ENCODE measurements at places on chromosomes 7 and 10.
A peak's percentile ranks its signal among the peaks of the same experiment; 100 is the strongest.

DNA sequence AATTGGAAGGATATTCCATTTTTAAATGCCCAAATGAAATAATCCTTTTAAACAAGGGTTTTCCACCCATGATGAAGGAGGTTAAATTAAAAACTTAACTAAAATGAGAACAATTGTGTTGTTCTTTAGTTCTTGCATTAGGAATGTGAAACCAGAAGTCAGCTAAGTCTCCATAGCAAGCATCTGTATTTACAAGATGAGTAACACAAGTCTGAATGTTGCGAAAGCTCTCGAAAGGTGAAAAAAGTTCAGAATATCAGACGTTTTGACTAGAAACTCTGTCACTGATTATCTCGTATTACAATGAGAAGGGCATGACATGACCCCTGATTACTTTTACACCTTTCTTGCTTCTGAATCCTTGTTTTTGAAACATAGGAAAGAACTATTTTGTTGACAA is 149.6 kb downstream of the BICC1 start:
- DNase-seq, result no peak

- no peak for DNase-seq
Measured at GRCh38 chr7:121479466-121479865, 83.4 kb upstream of the FAM3C start.

- DNase-seq, result no peak
Measured at GRCh38 chr10:131022981-131023380, 288.5 kb downstream of the TCERG1L start.

GRCh38 chr10:10794046-10794445 is 223.6 kb upstream of the CELF2 start:
- DNase-seq, result no peak

GRCh38 chr7:90726623-90727022 is 130.5 kb downstream of the CDK14 start:
- DNase-seq, result peak; percentile 83

DNA sequence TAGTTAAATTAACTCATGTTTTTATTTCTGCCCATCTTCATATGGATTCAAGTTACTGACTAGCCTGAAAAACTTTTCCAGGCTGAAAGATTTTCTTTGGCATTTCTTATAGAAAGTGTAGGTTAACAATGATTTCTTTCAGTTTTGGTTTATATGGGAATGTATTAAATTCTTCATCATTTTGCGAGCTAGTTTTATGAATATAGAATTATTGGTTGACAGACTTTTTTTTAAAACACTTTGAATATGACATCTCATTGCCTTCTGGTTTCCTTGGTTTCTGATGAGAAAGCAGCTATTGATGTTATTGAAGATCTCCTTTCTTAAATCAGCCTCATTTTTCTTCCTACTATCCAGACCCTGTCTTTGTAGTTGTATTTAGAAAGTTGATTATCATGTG is 211.0 kb upstream of the AKR1E2 start:
- DNase-seq, result no peak

GRCh38 chr7:11616466-11616865 is 215.5 kb downstream of the THSD7A start:
- no peak for DNase-seq

DNA sequence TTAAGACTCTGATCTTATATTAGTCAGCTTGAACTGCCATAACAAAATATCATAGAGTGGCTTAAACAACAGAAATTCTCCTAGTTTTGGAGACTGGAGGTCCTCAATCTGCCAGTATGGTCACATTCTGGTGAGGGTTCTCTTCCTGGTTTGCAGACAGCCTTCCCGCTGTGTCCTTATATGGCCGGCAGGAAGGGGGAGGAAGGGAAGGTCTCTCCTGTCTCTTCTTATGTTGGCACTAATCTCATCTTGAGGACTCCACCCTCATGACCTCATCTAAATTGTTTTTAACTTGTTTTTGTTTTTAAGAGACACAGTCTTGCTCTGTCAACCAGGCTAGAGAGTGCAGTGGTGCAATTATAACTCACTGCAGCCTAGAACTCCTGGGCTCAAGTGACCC is 53.1 kb downstream of the VPS41 start:
- peak; percentile 24 for DNase-seq

GRCh38 chr10:84352251-84352842 is 24.0 kb downstream of the CCSER2 start:
- DNase-seq, result peak; percentile 83

DNA sequence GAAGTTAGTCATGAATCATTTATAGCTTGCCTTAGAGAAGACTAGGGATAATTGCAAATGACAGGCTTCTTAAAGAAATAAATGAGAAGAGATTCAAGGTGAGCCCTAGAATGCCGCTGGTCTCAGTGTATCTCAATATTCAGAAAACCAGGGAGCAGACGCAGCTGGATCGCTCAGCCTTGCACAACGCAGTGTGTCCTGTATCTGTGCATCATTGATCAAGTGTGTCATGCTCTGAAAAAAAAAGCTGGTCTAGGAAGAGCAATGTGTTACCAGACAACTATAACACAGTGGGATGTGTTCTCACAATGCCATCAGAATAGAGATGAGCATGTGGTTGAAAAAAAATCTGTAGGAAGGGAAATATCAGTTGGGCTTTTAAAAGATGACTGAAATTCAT is 230.1 kb downstream of the CALN1 start:
- no peak for DNase-seq

DNA sequence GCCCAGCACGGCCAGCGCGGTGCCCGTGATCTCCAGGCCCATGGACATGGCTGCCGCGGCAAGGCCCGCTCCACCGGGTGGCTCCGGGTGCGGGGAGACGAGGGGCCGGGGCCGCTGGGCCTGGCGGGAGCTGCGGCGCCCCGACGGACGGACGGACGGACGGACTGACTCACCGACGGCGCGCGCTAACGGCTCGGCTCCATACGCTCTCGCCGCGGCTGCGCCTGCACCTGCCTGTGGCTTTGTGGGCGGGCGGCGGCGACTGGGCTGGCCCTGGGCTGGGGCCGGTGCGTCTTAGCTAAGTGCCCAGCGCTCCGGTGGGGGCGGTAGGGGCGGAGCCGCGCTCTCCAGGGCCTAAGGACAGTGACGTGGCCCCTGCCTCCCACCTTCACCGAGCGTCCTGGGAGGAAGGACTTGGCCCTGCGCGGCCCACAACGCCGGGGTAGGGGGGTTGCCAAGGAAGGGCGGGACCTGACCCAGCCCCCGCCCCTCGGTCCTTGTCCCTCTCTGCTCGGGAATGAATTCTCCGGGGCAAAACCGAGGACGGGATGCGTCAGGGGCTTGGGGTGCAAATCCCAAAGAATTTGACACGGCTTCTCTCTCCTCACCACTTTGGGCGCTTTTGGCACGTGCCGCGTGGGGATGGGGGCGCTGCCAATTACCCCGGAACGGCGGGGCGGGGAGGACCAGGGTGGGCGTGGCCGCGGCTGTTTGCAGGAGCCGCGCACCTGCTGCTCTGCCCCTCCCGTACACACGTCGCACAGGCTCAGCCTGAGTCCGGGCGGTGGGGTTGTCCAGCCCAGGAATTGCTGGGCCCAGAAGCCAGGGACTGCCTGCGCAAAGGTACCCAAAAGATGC is at the start of gene CLDN3:
CLDN3 (minus strand) TSS at position 269 of the 858 bp plus-strand sequence; CDS start at position 48, 221 bp downstream.
- DNase-seq, result no peak

DNA sequence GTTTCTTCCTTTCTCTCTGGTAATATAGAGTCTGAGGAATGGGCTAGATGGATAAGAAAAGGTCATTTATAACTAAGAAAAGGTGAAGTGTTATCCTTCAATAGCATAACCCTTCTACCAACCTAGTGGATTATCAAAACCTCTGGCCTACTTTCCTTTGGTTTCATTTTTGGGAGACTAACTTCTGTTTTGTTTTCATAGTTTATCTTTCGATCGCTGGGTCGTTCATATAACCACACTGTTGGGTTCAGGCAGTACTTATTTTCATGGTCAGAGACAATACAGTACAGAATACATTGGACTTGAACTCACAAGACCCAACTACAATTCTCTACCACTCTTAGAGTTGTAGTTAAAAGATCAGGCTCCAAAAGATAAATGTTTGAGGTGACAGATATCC is 86.5 kb downstream of the UBE2H start:
- DNase-seq, result no peak

DNA sequence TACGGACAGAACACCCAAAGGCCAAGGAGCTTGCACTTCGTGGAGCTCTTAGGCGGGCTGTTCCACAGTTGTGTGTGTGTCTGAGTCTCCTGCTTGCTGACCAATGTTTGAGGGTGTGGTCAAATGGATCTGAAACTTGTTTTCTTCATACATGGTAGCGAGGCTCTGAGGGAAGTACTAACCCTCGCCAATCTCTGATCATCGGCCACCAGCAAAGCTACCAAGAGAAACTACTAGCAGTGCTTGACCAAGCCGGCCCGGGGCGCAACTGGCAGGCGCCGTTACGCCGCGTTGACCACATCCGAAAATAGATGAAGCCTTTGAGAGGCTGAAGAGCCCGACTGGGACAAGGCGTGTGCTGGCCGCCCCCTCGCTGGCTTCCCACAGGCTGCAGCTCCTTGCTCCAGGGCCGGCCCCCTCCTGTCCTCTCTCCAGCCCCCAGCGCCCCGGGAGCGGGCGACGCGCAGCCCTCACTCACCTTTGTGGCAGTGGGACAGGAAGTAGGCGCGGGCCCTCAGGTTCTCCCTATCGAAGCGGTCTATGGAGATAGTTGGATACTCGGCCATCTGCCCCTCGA is 384 bp downstream of the DCLRE1C start:
- DNase-seq, result peak; percentile 61

DNA sequence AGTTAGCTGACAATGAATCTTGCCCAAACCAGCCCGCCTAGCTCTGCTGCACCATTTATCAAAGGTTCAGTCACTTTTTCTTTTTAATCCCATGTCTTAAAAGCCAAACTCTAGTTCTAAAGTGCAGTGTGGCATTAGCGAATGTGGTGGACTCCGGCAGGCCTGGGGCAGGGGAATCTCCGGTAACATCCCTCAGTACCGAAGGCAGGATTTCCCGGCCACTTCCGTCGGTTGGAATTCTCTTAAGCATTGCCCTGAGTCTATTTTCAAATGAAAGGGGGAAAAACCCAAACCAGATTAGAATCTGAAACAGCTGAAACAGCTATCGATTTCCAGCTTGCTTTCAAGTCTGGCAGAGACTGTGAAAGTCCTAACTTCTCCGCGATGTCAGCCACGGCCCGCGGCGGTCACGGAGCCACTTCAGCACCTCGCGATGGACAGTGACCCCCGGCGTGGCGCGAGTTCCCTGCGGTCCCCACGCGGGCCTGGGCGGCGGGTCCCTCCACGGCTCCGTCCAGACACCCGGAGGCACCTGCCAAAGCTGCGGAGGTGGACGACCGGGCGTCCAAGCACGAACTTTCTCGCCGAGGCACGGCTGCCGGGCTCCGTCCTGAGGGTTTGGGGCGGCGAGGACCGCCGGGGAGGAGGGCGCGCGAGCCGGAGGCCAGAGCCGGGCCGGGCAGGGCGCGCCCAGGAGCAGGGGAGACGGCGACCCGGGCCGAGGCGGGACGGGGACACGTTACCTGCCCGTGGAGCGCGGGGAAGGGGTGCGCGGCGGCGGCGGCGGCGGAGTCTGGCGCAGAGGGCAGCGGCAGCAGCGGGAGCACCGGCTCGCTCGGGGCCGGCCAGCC is 745 bp downstream of the TCERG1L start:
- DNase-seq, result no peak

- DNase-seq, result no peak
Measured at GRCh38 chr10:34141032-34141680, 673.9 kb downstream of the PARD3 start.

GRCh38 chr7:3688071-3688470 is 387.0 kb downstream of the SDK1 start:
- no peak for DNase-seq

DNA sequence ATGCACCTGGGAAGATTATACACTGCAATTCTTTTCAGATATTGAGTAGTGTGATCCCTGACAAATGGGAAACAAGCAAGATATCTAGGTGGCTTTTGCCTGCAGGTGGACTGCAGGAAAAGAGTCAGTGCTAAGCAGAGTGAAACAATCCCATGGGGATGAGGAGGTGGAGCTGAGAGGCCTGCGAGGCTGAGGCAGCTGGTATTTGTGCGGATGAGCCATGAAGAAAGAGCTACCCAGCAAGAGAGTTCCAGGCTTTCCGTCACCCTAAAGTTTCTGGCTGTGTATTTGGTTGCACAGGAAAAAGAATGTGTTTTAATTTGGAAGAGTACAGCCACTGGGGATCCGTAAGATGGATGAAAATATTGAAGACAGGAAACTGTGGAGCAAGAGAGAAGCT is 714.1 kb upstream of the COBL start:
- DNase-seq, result no peak

DNA sequence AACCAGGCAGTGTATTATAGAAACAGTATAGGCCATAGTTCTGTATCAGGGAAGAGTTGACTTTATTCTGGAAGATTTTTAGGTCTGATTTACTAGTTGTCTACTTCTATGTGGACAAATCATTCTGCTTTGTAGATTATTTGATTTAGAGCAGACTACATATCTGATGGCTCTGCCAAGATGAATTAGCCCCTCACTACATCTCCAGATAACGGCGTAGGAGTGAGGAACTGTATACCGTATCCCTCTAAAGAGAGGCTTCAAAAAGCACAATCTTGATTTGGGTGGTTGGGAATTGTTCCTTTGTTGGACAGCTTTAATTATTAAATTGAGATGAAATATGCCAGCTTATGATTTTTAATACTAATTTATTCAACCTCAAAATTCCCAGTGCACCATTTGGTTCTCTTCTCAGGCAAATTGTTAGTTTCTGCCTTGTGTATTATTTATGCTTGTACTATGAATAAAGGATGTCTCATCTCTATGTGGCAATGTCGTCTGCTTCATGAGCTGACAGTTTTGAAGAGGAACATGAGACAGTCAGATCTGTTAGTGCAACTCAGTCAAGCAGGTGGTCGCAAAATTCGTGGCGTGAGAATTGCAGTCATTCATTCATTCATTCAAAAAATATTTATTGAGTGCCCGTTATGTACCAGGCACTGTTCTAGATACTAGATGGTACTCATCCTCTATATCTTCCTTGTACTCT is 422.8 kb downstream of the EXOC4 start:
- no peak for DNase-seq

GRCh38 chr10:123165445-123166072 is 11.4 kb downstream of the BUB3 start:
- peak; percentile 36 for DNase-seq

- peak; percentile 88 for DNase-seq
Measured at GRCh38 chr10:117226813-117227451, 14.0 kb upstream of the SLC18A2 start.

DNA sequence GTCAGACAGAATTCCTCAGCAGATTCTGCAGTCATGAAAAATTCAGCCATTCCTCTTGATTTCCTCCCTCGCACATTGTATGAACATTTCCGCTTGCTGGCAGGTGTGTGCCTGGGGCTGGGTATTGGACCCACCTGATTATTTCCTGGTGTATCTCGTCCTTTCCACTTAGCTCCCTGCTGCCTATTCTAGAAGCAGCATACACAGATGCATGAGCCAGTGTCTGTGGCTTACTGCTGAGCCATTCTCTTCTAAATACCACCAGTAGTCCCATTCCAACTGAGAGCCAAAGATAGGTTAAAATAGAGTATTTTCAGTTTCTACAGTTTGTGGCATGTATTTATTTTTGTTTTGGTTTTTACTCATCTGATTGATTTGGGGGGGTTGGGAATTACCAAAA is 270.1 kb upstream of the AKR1E2 start:
- no peak for DNase-seq
